IMR-90 (cell line): ENCODE measurements at places on chromosomes 12 and 14. TPM values are rescaled to one million over a fixed set of nuclear protein-coding genes. Genes with fewer than 3 reads are reported as not detected.

DNA sequence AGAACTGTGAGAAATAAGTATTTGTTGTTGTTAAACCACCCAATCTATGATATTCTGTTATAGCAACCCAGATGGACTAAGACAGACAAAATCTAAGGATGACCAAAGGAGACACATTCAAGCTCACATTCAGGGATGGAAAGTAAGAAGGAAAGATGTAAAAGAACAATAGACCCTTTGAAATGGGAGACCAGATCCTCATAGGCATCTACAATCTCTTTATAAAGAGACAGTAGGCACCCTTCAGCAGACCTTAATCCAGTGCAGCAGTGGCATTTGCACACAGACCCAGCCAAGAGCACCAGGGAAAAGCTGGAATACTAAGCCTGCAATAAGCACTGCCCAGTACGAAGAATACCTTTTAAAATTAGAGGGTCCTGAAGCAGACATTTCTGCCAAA is 132.7 kb downstream of the KLHL28 start:
- DNase-seq: no peak

The POTEM gene
- total RNA-seq: not detected in 2 replicates

The KRT1 gene
- total RNA-seq: not detected in 2 replicates

The LTB4R gene
- 0.18 and 0.28 TPM in 2 replicates for total RNA-seq

- DNase-seq: no peak
Observed at GRCh38 chr14:95308073-95308472, 11.6 kb downstream of the CLMN start.

The PRIMA1 gene
- not detected in 2 replicates for total RNA-seq

DNA sequence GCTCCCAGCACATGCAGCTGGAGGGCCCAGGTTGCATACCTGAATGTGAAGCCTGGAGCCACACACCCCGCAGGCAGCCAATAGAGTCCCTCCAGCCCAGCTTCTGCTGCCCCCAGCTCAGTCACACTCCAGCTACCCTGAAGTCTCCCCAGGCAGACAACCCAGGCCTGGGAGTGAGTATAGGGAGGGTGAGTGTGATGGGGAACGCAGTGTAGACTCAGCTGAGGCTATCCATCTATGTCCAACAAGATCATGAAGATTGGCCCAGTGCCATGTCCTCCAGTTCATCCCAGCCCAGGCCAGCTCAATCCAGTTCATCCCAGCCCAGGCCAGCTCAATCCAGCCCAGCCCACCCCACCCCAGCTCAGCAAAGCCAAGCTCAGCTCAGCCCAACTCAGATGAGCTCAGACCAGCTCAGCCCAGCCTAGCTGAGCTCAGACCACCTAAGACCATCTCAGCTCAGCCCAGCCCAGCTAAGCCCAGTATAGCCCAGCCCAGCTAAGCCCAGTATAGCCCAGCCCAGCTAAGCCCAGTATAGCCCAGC is 330.4 kb downstream of the TMEM121 start:
- DNase-seq: no peak

The KRT71 gene
- not detected in 2 replicates for total RNA-seq

The LGALS3 gene
- total RNA-seq: 84.4 and 145 TPM in 2 replicates

- DNase-seq: peak; percentile 82
Observed at GRCh38 chr12:54360717-54361456, 3.4 kb downstream of the GPR84 start.

The HOXC9 gene
- total RNA-seq: not detected in 2 replicates

DNA sequence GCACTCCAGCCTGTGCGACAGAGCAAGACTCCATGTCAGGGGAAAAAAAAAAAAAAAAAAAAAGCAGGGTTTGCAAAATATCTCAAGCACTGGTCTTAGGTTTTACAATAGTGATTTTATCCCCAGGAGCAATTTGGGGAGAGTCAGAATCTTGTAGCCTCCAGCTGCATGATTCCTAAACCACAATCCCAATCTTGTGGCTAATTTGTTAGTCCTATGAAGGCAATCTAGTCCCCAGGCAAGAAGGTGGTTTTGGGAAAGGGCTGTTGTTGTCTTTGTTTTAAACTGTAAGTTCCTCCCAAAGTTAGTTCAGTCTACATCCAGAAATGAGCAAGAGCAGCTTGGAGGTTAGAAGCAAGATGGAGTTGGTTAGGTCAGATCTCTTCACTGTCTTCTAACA is 135.7 kb downstream of the PLXNC1 start:
- DNase-seq: no peak

The LRP6 gene
- 32.1 and 41.4 TPM in 2 replicates for total RNA-seq

DNA sequence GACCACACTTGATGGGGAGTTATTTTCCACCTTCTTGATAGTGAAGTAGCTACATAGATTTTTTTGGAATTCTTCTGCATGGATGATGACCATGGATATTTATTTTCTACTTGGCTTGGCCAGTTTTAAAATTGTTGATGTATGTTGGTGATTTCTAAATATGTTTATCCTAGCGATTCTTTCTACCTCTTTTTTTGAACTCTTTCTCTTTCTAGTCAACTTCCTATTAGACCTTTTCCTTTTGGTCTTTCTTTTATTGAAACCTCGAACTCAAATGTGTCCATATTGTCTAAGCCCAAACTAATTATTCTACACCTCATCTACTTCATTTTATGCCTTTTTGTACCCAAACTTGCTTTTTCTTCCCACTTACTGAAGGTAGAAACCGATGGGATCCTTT is 37.0 kb downstream of the CCDC91 start:
- no peak for DNase-seq

The CCDC85C gene
- total RNA-seq: 13.9 and 16.0 TPM in 2 replicates

The FAM181A gene
- not detected in 2 replicates for total RNA-seq

The PELI2 gene
- total RNA-seq: 31.7 and 36.7 TPM in 2 replicates

- peak; percentile 92 for DNase-seq
Observed at GRCh38 chr14:68349900-68350629, 442.8 kb downstream of the ZFP36L1 start.

DNA sequence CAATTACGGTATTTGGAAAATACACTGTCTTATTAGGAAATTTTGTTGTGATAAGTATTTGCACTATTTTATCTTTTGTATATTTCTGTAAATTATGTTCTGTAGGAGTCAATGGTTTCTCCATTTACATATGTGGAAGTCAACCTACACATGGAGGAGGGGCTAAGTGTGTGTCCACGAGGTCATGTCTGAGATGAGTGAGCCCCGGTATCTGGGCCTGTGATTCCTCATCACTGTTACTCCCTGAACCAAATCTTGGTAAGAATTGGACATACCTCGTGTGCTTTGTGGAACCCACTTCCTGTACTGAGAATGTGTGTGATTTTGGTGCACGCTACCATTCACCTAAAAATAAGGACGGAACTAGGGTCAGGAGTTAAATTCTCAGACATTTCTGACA is 1105.5 kb downstream of the TMEM121 start:
- DNase-seq: no peak

- DNase-seq: peak; percentile 57
Observed at GRCh38 chr12:58067610-58068387, 126.4 kb downstream of the ATP23 start.

The TMCC3 gene
- total RNA-seq: 0.28 and 0.36 TPM in 2 replicates

- DNase-seq: no peak
Observed at GRCh38 chr12:53327435-53328042, 6.1 kb upstream of the AAAS start.

The GTF2H3 gene
- total RNA-seq: 53.0 and 80.3 TPM in 2 replicates

The ACSM4 gene
- not detected in 2 replicates for total RNA-seq

The OTX2 gene
- not detected in 2 replicates for total RNA-seq

- DNase-seq: no peak
Observed at GRCh38 chr14:82935691-82936090, 1402.0 kb upstream of the SEL1L start.

The TSPAN9 gene
- 16.1 and 17.7 TPM in 2 replicates for total RNA-seq

DNA sequence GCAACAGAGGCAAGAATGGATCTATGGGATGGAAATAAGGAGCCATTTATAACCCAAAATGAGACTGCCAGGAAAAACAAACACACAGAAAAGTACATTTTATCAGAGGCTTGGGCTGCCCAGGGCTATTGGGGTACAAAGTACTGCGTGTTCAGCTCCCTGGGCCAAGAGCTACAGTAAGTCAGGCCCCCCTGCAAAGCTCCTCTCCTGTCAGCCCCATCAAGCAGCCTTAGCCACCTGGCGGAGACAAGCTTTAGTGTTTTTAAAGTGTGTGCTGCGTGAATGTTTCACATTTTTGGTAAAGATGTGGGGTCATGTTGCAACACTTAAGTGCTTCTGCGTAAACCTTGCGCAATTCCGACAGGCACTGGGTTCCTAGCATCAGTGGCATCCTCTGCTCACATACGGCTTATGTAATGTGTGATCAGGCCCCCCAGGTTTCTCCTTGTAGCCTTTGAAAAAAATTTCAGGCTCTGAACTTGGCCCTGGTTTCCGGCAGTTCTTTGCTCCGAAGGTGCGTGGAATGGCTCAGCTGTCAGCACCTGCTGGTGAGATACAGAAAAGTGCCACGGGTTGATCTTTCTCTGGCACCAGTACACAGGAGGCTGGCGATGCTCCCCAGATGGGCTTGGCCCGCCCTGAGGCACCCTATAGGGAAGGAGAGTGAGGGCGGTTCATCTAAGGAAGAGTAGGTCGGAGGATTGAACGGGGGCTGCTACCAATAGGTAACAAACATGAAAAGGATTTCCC is 198.7 kb upstream of the EEA1 start:
- DNase-seq: peak; percentile 92

The SMIM41 gene
- total RNA-seq: not detected in 2 replicates

The TAS2R8 gene
- not detected in 2 replicates for total RNA-seq

GRCh38 chr12:2222691-2223090 is 169.9 kb downstream of the CACNA1C start:
- no peak for DNase-seq

The PRH1 gene
- total RNA-seq: 16.7 and 18.8 TPM in 2 replicates

- DNase-seq: no peak
Observed at GRCh38 chr12:114666746-114667668, 17.0 kb downstream of the TBX3 start.
